Trophoblast cell (in vitro differentiated cells and primary cell): ENCODE measurements at places on chromosomes 2 and 18.
A peak's percentile ranks its signal among the peaks of the same experiment; 100 is the strongest.

GRCh38 chr2:12192762-12193161 is 446.3 kb downstream of the LPIN1 start:
- DNase-seq: no peak

DNA sequence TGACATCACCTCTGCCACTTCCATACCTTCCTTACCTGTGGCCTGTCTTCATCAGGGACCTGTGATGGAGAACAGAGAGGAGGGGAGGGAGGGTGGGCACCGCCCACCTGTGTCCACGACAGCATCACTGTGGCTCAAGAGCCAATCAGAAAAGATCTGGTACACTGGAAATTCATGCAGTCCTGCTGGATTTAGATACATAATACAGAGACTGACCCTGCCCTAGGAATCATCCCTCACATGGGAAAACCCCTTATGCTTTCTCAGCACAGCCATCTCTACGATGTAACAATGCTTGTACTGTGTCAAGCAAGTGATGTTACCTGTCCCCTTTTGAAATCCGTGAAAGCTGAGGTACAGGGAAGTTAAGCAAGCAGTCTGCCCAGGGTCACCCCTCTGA is 145.6 kb upstream of the EPAS1 start:
- DNase-seq: peak; percentile 41

DNA sequence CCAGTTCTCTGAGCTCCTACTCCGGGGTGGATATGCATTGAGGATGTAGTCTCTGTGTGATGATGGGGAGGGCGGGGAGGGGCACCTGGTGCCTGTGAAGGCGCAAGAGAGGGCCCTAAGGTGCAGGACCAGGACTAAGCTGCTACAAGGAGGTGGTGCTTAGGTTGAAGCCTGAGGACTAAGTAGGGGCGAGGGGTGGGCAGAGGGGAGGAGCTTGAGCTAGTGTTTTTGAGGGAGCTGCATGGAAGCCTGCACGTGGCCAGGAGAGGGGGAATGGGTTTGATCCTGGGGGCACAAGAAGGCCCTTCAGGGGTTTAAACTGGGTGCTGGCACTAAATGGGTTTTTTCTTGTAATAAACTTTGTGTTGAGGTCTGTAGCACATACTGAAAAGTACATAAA is 105.0 kb downstream of the UGGT1 start:
- no peak for DNase-seq

DNA sequence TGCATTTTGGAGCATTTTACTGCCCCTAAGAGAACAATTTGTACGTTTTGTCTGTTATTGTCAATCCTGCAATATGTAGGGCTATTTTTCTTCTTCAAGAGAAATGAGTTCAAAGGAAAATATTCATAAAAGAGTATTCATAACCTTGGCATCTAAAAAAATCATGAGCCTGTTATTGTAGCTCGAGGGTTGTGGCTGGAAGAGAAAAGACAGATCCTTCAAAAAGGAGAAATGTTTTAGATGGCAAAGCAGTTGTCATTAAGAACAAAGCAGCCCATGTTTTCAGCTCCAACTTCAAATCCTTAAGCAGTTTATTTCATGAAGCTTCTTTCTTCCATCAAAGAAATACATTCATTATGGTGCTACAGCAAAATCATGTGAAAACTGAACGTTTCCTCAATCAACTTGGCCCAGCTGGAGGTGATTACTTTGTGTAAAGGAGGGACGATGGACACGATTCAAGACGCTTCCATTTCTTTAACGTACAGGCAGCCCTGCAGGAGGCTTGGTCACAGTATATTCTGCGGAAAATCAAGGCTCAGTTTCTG is 31.4 kb downstream of the QPCT start:
- DNase-seq: no peak

GRCh38 chr2:24342110-24342910 is 18.0 kb downstream of the ITSN2 start:
- no peak for DNase-seq

GRCh38 chr2:179438654-179439053 is 174.0 kb upstream of the SESTD1 start:
- DNase-seq: no peak

DNA sequence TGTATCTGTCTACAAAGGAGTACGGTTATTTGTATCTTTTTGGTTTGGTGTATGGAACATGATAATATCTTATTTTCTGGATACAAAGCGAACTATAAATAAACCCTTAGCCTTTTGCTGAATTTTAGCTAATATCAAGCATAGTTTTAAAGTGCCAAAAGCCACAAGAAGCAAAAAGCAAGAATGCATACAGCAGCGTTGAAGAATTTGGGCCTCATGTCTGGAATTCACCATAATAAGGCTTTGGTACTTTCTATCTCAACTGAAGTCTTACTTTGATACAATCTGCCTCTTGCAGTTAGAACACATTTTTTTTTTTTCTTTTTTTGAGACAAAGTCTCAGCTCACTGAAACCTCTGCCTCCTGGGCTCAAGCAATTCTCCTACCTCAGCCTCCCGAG is 151.5 kb downstream of the ERBB4 start:
- DNase-seq: no peak

DNA sequence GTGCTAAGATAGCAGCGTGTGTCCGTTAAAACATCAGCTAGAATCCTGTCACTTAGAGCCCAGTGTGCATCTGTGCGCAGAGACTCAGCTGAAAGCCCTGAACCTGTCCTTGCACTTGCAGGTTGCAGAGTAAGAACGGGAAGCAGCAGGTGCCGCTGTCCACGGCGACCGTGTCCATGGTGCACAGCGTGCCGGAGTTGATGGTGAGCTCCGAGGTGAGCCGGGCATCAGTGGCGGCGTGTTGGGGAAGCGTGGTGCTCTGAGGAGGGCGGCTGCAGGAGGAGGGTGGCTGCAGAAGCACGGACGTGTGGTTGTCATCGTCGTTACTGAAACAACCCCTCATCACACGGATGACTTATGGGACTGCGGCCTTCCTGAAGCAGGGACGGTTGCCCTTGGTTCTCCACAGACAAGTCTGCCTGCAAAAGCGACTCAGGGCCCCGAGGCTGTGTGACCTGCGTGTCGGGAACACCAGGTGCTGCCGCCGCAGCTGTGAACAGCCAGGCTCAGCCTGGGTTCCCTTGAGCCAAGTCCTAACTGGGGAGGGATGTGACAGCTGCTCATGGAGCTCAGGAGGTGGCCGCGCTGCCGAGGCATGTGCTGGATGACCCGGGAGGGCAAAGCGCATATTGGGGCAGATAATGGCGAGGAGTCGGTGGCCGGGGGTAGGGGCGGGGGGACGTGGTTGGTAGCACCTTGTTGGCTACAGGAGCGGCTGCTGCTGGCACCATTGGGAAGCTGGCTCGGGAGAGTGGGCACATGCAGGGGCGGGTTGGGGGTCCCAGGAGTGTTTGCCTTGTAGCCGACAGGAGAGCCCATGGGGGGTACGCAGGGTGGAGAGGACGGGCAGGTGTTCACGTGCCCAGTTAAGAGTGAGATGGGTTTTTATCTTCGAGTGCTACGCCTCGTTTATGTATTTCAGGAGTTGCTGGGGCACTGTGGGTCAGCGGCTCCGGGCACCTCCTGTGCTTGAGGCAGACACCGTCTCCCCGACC is 16.6 kb downstream of the CTDP1 start:
- no peak for DNase-seq

- no peak for DNase-seq
These were observed 120.6 kb downstream of the PRKRA start for GRCh38 chr2:178330175-178331017.

GRCh38 chr2:214185546-214185945 is 225.3 kb upstream of the VWC2L start:
- no peak for DNase-seq

DNA sequence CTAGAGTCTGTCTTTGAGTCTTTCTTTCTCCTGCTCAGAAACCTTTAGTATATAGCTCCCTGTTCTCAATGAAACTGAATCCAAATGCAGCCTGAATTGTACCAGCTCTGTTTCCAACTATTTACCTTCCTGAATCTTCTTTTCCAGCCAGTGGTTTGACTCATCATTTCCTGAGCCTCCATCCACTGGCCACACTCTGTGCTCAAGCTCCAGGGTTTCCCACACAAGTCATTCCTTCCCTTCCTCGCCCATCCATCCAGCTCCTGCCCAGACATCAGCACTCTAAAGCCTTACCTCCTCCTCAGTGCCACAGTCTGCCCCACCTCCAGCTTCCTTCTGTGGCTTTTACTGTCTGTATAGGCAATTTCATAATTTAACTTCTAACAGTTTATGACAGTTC is 233.6 kb upstream of the RASGRP3 start:
- no peak for DNase-seq

GRCh38 chr2:106851881-106852501 is 34.0 kb downstream of the ST6GAL2 start:
- no peak for DNase-seq

- DNase-seq: no peak
These were observed 40.0 kb upstream of the PEX13 start for GRCh38 chr2:60977562-60977895.

DNA sequence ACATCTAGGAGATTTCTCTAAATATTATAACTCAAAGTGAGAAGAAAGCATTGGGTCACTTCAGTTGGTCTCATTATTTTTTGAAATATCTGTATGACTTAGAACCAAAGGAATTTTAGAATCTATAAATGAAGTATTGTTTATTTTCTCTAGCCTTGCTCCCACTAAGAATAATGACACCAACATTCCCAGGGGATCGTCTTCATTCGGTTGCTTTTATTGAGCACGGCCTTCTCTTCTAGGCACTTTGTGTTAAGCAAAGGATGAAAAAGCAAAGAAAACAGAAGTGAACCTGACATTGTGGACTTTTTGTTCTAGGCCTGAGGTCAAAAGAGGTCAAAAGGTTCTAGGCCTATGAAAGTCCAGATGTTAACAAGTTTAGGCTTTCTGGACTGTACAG is 231.9 kb downstream of the GALR1 start:
- DNase-seq: no peak

GRCh38 chr2:174333372-174334277 is 1.1 kb upstream of the SP9 start:
- DNase-seq: no peak

DNA sequence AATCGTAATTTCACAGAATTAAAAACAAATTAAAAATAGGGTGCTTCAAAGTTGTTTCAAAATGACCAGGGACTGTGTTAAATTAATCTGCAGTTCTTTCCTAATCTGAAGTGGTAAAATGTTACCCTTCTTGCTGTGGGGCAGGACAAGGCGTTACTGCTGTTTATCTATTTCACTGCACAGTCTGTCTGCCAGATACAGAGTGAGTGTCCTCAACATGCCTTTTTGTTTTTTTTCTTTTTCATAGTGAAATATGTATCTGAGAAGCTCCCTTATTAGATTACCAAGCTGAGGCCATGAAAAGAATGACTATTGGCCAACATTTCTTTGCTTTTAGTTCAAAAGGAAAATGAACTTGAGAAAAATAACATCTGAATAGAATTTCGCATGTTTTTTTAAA is 38.0 kb downstream of the KCTD1 start:
- no peak for DNase-seq

DNA sequence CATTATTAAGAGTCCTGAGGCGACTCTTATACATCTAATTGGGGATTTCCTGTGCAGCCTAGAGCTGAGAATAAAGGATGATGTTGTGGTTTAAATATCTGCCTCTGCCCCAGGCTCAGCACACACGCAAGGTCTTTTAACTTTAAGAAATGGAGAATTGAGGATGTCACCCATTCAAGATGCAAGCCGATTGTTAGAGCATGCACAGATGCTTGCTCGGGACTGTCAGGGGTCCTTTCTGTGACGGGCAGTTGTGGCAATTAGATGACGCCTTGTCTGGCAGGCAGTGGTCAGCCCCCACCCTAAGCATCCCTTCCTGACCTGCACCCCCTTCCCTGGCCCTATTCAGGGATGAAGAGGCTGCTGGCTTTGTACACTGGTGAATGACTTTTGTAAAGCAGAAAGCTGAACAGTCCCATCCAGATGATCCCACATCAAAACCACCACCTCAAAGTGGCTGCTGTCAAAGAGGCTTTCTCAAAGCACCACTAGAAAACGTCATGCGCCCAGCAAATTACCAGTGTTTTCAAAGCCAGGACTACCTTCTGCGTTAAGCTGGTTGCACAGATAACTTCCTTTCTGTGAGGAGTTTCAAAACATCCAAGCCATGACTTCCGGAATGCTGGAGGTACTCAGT is 23.7 kb downstream of the FAM178B start:
- DNase-seq: no peak

GRCh38 chr2:44740678-44741077 is 200.8 kb upstream of the SIX3 start:
- DNase-seq: no peak

- no peak for DNase-seq
These were observed 13.2 kb upstream of the AGAP1 start for GRCh38 chr2:235480614-235481013.

DNA sequence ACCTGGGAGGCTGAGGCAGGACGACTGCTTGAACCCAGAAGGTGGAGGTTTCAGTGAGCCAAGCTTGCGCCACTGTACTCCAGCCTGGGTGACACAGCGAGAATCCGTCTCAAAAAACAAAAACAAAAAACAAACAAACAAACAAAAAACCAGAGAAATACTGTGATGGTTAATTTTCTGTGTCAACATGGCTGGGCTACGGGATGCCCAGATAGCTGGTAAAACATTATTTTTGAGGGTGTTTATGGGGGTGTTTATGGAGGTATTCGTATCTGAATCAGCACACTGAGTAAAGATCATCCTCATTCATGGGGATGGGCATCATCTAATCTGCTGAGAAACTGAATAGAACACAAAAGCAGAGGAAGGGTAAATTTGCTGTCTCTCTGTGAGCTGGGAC is 40.8 kb upstream of the COX7A2L start:
- no peak for DNase-seq

- no peak for DNase-seq
These were observed 56.0 kb downstream of the CLHC1 start for GRCh38 chr2:55176094-55176415.

GRCh38 chr2:203737360-203737759 is 30.9 kb downstream of the CD28 start:
- no peak for DNase-seq

DNA sequence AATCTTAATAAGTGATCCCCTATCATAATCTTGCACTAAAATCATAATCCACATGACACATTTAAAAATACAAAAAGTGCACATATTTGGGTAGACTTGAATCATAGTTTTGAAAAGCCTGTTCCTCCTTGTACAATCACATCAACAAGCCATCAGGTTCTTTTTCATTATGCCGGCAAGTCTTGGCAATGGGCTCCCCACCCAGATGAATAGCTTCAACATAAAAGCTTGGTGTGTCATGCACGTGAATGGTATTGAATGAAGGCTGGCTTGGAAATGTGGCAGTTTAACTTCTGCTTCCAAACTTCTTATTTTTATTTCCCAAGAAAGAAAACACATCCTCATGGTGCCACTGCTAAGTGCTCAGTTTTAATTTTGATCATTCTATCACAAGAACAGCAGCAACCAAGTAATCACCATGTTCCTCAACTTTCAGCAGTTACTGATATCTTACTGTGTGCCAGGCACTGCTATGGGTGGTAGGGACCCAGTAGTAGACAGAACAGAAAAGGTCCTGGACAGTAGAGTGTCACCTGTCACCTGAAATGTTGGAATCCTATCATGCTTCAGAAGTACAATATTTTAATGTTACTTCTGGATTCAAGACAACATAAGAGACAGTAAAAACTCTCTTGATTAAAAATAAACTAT is 89.9 kb downstream of the AP1S3 start:
- no peak for DNase-seq

- no peak for DNase-seq
These were observed 96.8 kb upstream of the RPRM start for GRCh38 chr2:153575171-153575853.
